ENCODE measurements at places on chromosomes 7 and 10.

DNA sequence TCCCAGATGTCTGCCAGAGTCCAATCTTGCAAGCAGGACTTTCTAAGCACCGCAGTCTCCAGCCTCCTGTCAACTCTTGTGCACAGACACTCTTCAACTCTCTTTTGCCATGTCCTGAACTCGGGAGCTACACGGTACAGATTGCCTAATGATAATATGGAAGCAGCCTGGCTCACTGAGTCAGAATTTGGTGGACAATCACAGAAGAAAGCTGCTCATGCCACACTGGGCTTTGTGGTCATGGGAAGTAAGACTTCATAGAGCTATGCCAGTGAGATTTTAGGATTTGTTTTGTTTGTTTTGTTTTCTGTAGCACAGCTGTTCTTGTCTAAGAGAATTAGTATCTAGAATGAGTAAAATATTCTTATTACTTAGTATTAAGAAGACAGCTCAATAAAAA lies 144.1 kb upstream of the PRSS58 start:
- no peak for DNase-seq

DNA sequence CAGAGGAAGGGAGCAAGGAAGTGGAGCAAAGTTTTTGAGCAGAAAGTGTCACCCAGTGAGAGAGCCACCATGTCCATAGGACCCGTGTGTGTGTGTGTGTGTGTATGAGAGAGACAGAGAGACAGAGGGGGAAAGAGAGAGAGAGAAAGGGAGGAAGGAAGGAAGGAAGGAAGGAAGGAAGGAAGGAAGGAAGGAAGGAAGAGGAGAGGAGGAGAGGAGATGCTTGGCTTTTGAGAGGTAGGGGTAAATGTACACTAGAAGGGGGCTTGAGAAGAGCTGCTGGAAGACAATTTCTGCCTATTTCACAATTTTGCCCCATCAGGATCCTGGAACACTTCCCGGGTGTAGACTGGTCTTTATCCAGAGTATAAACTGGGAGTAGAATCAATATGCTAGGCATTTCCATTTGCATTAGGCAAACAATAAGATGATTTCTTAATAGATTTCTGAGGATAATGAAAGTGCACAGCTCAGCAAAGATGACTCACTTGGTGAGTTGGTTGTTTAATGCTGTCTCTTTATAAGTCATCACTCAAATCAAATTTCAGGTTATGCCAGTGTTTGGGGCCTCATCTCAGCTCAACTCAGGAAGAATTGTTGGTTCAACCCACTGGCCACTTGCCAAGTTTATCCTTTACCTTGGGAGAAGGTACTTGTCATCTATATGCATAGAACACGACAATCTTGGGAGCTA lies 70.0 kb upstream of the FAM13C start:
- DNase-seq = no peak

DNA sequence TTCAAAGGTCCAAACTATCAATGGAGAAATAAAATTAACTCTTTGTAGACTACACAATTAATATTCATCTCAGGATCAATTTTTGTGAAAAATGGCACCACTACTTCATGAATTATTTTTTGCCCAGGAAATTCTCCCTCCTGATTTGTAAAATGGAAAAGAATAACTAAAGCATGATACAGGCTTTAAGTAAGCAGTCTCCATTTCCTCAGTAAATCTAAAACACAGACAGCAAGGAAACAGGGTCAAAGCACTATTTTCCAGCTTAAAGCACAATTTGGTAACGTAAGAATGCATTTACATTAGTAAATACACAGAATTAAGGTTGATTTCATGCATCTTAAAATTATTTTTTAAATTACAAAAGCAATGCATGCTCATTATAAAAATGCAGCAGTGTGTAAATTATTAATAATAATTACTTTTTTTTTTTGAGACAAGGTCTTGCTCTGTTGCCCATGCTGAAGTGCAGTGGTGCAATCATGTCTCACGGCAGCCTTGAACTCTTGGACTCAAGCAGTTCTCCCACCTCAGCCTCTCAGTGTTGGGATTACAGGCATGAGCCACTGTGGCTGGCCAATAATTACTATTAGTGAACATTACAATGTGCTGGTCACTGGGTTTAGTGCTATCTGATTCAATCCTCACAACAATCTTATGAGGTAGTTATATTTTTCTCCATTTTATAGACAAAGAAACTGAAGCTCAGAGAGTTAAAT lies 26.1 kb upstream of the VCL start:
- no peak for DNase-seq

GRCh38 chr7:80977751-80978150 lies 58.9 kb upstream of the SEMA3C start:
- no peak for DNase-seq

- no peak for DNase-seq
These were observed 89.1 kb downstream of the MMRN2 start for GRCh38 chr10:86868353-86868752.

- peak; percentile 53 for DNase-seq
These were observed 941 bp upstream of the LUC7L2 start for GRCh38 chr7:139358541-139359365.

DNA sequence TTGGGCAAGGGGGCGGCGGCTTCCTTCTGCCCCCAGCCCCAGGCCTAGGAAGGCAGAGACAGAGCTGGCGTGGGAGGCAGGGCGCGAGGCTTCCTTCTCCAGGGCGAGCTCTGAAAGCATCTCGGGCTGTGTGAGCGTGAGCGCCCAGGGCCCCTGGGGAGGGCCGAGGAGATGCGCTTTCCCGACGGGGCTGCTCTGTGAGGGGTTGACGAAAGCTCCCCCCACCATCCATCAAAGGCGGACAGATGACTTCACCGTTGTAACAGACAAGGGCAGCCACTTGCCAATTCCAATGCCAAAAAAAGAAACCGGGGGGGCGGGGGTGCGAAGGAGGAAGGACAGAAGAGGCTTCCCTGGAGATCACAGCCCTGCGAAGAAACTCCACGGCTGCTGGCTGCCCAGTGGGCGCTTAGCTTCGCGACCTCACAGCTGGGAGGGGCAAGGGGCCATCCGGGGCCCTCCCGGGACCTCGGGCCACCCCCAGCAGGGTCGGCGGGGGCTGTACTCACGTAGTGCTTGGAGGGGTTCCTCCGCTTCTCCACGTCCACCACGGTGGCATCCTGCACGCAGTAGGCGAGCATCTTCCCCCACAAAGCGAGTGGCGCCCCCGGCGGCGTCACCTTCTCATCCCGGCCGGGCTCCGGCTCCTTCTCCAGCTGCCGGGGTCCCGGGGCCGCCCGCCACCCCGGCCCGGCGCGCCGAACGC lies 537 bp downstream of the SH3PXD2A start:
- no peak for DNase-seq

GRCh38 chr7:78134256-78134655 lies 335.7 kb downstream of the PHTF2 start:
- DNase-seq = no peak

- DNase-seq = no peak
These were observed 5.1 kb downstream of the GOLGA7B start for GRCh38 chr10:97854743-97855142.

All from T follicular helper cell (primary cell).